ENCODE measurements at places on chromosomes 11 and 22.

DNA sequence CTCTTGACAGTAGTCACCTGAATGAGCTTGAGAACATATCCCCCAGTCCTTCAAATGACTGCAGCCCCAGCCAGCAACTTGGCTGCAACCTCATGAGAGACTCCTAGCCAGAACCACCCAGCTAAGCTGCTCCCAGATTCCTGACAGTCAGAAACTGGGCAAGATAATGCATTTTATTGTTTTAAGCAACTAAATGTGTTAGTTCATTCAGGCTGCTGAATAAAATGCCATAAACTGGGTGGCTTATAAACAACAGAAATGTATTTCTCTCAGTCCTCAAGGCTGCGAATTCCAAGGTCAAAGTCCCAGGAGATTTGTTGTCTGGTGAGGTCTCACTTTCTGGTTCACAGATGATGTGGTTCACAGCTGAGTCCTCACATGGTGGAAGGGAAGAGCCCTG, 5.8 kb upstream of the PAMR1 start:
- no peak for DNase-seq

DNA sequence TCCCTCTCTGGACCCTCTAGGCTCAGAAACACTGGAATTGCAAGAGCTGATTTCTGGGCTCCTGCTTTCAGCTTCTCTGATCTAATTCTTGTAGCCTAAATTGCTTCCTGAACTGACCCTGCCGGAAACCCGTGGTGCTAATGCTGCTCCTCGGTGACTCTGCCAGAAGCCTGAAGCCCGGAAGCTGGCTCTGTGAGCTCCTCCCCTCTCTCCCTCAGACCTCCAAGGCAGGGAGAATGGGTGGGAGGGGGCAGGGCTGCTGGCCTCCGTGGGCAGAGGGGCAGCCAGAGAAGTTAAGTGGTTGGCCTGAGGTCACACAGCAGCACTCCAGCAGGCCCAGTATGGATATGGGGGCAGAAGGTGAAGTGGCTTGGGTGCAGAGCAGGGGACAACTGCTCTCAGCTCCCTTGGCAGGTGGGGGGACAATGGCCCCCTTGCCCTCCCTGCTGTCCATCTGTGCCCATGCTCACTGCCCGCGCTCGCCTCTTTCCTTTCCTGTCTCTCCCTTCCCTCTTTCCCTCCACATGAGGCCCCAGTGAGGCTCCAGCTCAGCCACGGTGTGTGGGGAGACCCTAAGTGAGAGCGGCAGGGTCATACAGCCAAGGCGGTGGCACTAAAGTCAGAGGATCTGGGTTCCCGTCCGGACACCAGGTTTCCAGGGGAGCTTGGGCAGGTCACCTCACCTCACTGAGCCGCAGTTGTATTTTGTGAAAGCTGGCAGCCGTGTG, 16.2 kb downstream of the CAPN5 start:
- no peak for DNase-seq

DNA sequence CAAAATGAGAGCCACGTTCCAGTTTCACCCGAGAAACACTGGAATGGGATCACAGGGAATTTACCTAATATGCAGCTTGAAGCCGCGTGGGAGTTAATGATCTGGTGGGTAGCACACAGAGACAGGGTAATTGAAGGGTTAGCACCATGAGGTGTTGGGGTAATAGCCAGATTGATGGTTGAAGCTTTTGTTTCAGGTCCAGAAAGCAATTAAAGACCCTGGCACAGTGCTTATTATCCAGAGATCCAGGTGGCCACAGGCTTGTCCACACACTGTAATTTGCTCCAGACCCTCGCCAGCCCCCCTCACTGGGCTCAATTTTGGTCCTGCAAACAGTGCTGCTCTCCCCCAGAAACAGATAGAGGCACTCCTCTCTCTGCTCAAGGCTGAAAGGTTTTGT, 282.5 kb upstream of the ISX start:
- no peak for DNase-seq

DNA sequence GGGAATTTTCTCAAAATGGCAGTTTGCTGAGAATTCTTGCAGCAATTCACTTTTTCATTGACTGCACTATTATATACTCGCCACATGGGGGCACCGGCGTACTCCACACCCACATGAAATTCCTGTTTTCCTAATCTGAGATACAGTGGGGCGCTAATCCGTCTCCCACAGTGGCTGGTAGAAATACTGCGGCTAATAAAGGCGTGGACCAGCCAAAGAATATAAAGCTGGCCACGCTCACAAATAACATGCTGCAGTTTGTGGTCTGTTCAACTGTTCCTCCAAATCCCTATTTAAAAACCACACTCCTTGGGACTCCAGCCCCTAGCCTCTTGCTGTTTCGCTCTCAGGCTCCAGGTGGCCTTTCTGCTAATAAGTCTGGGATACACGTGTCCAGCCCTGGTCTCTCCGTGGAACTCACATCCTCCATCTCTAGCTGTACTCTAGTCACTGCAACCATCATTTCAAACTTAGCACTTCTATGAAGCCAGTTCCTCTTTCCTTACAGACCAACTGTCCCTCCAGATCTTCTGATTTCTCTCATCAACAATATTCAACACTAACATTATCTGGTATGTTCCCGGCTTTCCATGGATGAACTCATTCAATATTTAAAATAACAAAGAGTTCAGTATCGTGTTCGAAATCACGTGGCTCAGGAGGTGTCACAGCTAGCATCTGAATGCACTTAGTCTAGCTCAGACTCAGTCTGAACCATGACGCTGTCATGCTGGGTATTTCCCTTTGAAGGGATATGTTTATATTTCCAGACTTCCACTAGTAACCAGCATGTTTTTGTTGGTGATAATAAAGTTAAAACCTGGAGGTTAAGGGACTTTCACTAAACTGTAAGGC, 22.0 kb downstream of the TBRG1 start:
- DNase-seq = peak; percentile 47

DNA sequence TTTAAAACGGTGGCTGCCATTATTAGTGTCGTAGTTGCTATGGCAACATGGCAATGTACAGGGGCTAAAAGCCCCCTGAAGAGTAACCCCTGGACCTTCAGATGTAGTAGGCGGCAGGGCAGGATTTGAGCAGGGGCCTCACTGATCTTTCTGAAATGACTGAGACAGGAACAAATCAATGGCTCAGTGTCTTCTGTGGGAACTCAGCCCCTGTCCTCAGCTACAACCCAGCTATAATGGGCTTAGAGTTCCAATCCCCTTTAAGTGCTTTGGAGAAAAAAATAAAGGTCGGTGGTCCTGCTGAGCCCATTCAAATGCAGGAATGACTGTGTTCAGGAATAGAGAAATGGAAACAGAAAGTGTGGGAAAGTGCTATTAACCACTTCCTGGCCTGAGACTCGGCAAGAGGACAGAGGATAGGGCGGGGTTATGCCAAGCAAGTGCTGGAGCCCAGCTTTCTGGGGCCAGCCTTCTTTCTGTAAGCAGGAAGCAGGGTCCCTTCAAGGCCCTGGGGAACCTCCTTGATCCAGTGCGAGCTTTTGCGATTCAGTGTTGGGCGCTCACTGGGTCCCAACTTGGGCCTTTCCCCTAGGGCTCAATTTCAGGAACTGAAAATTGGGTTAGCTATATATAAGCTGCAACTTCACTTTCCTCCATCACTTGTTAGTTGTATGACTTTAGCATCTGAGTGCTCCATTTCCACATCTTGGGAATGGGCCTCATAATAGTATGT, 6.1 kb upstream of the CD82 start:
- DNase-seq = no peak

GRCh38 chr11:17102462-17102861, 25.0 kb upstream of the RPS13 start:
- no peak for DNase-seq

- DNase-seq = no peak
Observed at GRCh38 chr11:12764187-12764914, 90.1 kb downstream of the TEAD1 start.

DNA sequence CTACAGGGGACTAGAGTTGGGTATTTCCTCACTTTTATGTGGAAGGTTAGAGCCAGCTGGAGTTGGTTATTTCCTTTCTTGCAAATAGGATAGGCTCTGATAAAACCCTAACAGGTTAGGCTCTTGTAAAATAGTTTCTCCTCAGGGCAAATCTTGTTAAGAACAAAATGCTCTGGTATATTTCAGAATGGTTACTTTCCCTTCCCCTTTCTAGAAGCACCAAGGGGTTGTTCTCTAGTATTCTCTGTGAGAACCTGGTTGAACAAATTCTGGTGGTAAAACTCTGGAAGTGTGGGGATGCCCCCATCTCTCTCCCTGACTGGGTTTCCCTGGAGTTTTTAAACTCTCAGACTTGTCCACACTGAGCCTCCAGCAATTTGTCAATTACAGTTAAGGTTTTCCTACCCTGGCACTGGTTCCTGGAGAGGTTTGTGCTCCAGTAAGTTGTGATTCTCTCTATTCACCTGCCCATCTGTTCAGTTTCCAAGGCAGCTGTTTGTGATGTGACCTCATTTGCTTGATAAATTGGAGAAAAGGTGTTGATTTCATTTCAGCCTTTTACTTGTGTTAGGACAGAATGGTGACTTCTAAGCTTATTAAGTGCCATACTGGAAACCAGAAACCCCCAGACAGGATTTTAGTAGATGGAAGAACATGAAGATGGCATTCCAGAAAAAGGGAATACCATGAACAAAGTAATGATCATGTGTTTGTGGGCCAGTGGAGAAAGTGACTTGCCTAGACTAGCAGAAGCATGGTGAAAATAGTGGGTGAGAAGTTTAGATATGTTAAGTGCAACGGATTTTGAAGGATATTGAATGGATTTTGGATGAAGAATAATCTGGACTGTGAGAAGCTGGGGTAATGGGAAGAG, 64.6 kb downstream of the EXT2 start:
- no peak for DNase-seq

DNA sequence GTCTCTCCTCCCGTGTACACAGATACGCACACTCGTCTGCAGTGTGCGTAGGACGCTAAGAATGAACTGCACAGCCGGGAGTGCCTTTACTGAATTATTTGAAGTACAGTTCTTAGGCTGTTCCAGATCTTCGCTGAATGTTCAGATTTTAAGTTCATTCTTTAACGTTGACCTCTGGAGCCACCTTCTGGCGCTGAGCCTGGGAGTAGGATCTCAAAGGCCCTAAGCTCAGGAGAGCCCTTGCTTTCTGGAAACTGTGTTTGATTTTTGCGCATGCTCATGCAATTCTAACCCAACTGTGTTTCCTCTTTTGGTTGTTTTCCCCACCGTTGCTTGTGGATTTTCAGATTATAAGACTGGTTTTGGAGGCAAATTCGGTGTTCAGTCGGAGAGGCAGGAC, 22.8 kb downstream of the CTTN start:
- no peak for DNase-seq

- DNase-seq = no peak
Observed at GRCh38 chr22:50399751-50400331, 56.7 kb downstream of the PPP6R2 start.

- DNase-seq = no peak
Observed at GRCh38 chr22:23516304-23516703, 63.8 kb downstream of the IGLL1 start.

- no peak for DNase-seq
Observed at GRCh38 chr11:93082900-93083299, 113.4 kb downstream of the MTNR1B start.

DNA sequence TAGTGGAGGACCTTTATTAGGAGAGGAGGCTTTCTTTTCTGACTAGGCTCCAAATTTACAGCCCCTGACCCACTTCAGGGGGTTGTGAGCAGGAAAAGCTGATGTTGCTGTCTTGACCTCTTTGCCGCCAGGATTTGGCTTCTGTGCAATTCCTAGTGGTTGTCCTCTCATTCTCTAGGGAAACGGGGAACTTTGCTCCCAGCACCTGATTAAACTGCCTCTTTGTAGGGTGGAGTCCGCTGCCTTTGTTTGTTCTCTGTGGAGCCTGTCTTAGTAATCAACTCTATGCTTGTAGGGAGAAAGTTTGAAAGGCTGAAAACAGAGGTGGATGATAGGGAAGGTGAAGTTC, 16.3 kb downstream of the CTNND1 start:
- DNase-seq = no peak
